Hair follicle dermal papilla cell (primary cell): ENCODE measurements at places on chromosomes 16 and 17. TPM values are rescaled to one million over a fixed set of nuclear protein-coding genes. Genes with fewer than 3 reads are reported as not detected.

The ADORA2B gene
- 10.4 and 12.6 TPM in 2 replicates for total RNA-seq

The NPIPA8 gene
- total RNA-seq, result not detected in 2 replicates

The FBXW10 gene
- total RNA-seq, result 0.24 and 0.32 TPM in 2 replicates

The NPIPA5 gene
- 0.36 TPM in 1 of 2 replicates, not detected in the other for total RNA-seq

The RNF157 gene
- total RNA-seq, result 6.4 and 8.0 TPM in 2 replicates

The MT3 gene
- total RNA-seq, result not detected in 2 replicates

The RHBDL3 gene
- total RNA-seq, result 0.12 and 0.49 TPM in 2 replicates

The SLC38A7 gene
- 44.5 and 59.4 TPM in 2 replicates for total RNA-seq
